ENCODE measurements at places on chromosomes 16 and 17.
A peak's percentile ranks its signal among the peaks of the same experiment; 100 is the strongest.

GRCh38 chr16:17269439-17269838, 201.3 kb downstream of the XYLT1 start:
- no peak for DNase-seq

GRCh38 chr16:49353680-49354079, 19.9 kb upstream of the C16orf78 start:
- DNase-seq = no peak

DNA sequence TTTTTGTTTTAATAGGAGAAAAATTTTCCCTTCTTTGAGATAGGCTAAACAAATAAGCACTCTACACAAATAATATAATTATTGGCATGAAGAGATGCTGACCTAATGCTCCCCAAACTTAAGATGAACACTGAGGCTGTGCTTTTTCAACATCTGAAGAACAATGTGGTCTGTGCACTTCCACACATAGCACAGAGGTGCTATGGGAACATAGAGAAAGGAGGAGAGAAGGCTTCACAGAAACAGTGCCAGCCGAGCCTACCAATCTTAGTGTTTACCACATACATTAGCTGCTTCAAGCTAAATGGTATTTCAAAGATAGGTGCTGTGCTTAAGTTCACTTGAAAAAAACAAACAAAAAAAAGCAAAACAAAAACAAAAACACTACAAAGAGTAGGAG, 72.4 kb downstream of the MYH10 start:
- no peak for DNase-seq

GRCh38 chr17:980406-981291, 1.1 kb upstream of the NXN start:
- peak; percentile 26 for DNase-seq

- no peak for DNase-seq
Observed at GRCh38 chr17:330993-331701, 21.5 kb downstream of the RPH3AL start.

GRCh38 chr17:81403671-81404534, 8.6 kb downstream of the BAHCC1 start:
- no peak for DNase-seq

GRCh38 chr16:4945560-4946502, 8.9 kb upstream of the PPL start:
- DNase-seq = no peak

DNA sequence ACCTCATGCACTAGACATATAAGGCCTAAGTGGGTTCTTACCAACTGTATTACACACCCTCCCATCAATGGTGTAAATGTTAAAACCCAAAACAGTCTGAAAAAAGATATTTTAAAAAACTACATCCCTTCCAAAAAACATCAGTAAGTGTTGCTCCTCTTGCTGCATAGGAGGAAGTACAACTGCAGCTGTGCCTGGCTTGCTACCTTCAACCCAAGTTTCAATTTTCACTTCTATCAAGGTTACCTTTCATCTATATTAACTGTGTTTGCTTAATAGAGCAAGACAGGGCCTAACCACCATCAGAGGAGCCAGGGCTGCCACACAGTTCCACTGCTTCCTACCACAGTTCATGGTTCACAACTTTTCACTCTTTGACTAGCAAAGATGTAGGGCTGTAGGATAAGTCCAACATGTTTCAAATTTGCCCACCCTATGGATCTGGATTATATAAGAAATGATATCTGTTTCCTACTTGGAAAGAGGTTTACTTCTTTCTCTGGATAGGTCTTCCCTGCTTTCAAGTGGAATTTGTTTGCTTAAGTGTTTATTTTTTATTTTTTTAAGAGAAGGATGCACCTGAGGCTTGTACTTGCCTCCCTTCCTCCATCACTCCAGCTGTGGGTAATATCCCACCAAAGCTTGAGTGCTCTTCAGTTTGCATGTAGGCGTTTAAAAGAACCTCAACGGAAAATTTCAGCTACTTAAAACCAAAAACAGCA, 56.7 kb downstream of the GRB7 start:
- peak; percentile 93 for DNase-seq

DNA sequence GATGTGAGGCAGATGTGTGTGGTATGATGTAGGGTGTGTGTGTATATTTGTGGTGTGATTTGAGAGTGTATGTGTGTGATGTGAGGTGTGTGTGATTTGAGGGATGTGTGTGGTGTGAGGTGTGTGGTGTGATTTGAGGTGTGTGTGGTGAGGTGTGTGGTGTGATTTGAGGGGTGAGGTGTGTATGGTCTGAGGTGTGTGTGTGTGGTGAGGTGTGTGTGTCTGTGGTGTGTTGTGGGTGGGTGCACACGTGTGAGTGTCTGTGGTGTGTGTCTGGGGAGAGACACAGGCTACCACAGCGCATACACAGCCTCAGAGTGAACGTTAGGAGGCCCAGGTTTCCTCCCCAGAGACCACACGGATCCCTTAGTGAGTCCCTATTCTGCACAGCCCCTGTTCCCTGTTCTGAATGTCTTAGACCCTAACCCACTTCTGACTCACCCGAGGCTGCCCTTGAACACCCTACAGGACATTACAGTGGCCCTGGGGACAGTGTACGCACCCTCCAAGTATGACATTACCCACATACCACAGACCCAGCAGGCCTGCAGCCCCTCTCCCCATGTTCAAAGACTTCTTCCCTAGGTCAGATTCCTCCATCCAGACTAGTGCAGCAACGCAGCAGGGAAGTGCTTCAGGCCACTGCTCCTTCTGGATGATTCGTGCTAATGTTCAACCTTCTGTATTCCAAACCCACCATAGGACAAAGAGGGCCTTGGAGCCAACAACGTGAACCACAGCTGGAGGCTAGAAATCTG, 3.5 kb upstream of the RAB37 start:
- DNase-seq = no peak

- no peak for DNase-seq
Observed at GRCh38 chr17:57569853-57570252, 175.2 kb downstream of the CCDC182 start.

- DNase-seq = no peak
Observed at GRCh38 chr16:71296584-71297340, 7.6 kb upstream of the CMTR2 start.

- no peak for DNase-seq
Observed at GRCh38 chr16:4908854-4909401, 28.0 kb downstream of the PPL start.

- DNase-seq = no peak
Observed at GRCh38 chr16:56643080-56643778, 4.8 kb downstream of the MT1A start.

All from DMS79 (cell line).